CD4-positive, alpha-beta T cell treated with Interleukin-15 for 4 hours (primary cell): ENCODE measurements at places on chromosomes 7 and 10.

GRCh38 chr10:48205918-48206317 lies 68.6 kb downstream of the FRMPD2 start:
- no peak for DNase-seq

DNA sequence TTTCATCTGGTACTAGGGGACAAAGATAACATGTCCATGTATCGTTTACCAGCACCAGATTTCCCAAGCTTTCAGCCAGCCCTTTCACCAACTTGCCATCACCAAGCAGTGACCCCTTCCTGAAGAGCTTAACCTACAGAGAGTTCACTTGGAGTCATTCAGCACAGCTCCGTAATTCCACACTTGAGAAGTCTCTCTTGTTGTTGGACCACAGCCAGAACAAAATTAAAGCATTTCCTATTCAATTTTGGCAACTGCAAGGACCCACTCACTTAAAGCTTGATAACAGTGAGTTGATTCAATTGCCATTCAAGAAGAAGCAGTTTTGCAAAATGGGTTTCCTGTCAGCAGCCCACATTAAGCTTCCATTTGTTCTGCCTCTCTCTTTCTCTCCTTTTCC lies 88.5 kb upstream of the LRRTM3 start:
- DNase-seq: no peak

DNA sequence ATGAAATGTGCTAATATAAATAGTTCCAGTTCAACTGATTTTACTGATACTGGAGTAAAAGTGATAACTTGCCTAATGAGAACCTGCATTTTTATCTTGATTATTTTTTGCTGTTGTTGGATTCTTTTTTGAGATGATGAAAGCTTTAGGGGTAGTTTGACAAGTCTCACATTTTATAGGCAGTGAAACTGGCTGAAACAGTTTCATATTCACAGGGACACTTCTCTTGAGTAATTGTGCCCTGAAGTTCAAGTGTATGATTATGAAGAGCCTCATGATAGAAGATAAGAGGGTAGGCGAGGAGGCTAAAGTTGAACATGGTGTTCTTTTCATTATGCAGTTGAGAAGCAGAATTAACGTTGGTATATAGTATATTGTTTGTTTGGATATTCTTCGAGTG lies 5.1 kb downstream of the AUTS2 start:
- DNase-seq: no peak

GRCh38 chr10:119523895-119524719 lies 18.4 kb downstream of the RGS10 start:
- DNase-seq: no peak

GRCh38 chr7:1897076-1897860 lies 227.2 kb downstream of the ELFN1 start:
- DNase-seq: no peak

GRCh38 chr10:129719889-129720590 lies 244.0 kb downstream of the EBF3 start:
- DNase-seq: no peak

GRCh38 chr10:36026656-36027390 lies 384.7 kb upstream of the FZD8 start:
- DNase-seq: no peak

DNA sequence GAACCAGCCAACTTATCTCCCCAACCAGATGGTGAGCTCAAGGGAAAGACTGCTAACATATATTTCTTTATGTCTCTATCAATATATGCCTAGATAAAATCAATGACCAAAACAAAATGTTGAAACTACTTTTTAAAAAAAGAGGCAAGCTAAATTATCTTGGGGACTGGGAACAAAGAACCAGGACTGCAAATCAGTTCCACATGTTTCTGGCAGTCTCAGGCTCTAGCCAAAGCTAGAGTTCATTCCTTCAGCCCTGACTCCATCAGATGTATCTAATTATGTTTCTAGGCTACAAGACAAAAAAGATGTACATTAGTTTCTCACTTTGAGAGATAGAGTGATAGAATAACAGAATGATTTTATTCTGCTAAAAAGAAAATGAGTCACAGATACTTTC lies 1290.3 kb upstream of the SORCS1 start:
- DNase-seq: no peak

GRCh38 chr10:3484306-3485056 lies 300.5 kb downstream of the KLF6 start:
- no peak for DNase-seq

DNA sequence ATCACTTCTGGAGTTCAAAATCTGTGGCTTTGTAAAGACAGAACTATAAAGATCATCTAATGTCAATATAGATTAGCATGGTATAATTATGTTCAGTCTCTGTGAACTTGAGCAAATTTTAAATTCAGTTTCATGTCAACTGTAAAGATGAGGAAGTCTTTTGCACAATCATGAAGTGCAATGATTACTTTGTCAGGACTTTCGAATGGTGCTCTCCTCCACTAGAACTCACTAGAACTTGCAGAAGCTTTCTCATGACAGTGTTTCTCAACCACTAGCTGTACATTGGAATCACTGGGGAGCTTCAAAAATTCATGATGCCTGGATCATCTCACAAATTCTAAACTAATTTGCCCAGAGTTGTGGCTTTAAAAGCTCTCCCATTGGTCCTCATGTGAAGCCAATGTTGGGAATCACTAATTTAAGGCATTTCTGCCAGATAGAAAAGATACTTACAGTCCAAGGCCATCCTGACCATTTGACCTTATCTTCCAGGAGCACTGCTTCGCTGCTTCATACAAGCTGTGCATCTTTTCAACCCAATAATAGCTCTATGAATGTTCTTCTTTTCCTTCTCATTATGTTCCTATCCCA lies 12.9 kb downstream of the OR2AE1 start:
- DNase-seq: no peak

DNA sequence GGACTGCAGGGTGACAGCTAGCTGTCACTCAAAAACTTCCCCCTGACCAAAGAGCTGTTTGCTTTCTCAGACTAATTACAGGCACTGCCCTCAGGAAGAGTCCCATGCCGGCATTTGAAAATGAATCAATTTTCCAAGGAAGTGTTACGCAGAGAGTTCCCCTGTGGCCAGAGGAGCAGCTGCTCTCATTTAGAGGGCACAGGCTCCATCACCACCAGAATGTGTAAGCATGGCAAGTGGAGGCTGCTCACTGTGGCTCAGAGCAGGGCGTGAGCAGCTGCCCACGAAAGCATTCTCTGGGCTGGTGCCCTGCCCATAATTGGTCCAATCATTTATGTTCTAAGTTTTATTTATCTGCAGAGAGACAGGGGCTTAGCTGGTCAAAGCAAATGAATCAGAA lies 202.2 kb downstream of the RAMP3 start:
- DNase-seq: no peak

DNA sequence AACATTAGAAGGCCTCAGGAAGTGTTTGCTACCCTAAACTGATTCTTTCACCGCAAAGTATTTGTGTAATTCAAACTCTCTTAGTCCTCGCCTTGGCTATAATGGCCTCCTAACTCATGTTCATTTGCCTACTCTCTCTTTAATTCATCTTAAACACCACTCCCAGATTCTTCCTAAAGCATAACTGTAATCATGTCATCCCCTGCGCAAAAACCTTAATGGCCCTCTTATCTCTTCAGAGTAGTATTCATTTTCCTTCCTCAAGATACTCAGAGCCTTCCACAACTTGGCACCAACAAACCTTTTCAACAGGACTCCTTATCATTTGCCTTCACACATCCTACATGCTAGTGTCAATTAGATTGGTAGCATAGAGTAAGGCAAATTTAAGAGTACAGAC lies 42.9 kb downstream of the CSTF2T start:
- DNase-seq: no peak

DNA sequence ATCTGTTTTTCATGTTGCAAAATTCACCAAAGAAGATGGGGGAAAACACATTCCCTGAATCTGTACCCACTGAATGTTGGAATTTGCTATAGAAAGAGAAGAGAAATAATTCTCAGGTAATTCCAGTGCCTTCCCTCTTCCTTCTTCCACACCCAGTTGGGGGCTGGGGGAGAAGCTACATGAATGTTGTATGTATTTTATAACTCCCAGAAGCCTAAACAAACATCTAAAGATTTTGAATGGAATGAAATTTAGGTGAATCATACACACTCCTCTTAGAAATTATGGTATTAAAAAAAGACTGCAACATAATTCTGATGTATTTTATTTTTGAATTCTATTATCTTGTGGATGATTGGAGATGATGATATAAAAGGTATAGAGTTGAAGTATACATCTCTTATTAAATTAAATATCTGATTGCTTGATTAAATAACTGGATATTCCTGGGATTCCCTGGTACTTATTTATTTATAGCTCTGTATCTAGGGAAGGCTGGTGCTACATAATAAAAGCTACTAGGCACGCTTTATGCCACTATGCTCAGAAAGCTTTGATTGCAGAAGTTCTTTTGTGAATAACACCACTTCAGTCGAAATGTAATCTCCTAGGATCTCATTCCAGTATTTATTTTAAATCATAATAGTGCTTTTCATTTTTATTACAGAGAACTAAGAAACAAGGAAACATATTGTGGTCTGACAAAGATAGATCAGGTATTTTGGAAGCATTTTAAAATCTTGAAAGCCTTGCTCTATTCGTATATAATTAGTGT lies 98.5 kb downstream of the MCU start:
- DNase-seq: no peak

- DNase-seq: no peak
These were observed 209.1 kb downstream of the TRIL start for GRCh38 chr7:28748933-28749584.

DNA sequence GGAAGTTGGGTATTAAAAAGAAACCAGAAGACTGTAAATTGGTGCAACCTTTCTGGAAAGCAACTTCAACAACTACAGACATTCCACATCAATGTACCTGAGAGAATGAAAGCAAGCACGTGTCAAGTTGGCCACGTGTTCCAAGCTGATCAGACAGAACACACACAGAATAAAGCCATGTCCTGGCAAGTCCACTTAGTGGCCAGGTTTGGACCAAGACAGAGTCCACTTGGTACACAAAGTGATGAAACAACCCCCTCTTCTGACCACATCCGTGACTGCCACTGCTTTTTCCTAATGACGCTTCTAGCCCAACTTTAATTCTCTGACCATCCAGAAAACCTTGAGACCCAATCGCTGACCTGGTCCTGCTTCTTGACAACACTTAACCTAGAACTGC lies 109.4 kb downstream of the ABLIM1 start:
- DNase-seq: no peak

DNA sequence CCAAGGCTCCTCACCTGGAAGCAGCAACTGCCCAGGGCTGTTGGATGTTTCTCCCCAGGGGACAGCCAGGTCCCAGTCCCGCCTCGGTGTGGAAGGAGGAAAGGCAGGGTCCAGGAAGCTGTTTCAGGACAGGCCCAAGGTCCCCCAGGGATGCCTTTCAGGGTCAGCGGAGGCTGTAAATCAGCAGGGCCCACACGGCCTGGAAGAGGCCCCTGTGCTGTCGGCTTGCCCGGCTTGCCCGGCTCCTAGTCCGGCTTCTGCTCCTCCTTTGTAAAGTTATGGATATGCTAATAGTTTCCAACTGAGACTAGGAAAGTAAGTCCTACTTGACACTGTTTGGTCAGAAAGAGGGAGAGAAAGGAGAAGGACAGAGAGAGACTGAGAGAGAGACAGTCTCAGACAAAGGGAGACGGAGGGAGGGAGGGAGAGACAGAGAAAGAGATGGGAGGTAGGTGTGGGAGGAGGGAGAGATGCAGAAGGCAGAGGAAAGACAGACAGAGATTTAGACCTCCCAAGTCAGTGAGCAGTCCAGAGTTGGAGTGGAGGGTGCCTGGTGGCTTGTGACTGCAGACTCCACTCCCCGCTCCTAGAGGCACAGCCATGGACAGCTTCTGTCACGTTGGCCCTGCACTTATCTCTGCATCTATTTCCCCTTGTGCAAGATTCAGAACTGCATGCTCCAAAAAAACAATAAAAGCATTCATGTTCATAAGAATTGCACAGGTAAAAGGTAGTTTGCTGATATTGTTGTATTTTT lies 10.5 kb downstream of the IKZF1 start:
- DNase-seq: no peak

DNA sequence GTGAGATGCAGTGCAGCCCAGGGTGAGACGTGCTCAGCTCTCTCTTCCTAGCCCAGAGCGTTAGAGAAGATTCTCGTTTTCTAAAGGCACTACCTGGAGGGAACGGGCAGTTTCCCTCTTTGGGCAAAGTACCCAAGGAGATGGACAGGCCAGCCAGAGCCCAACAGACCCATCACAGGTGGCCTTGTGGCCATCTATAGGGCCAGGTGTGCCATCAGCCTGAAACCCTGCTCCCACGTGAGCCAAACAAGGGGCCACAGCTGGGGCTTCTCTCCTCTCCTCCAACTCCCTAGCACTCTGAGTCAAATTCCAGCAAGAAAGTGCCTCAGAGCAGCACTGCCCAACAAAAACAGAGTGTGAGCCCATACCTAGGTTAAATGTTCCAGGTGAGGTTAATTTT lies 22.3 kb downstream of the CHST15 start:
- no peak for DNase-seq
